ENCODE measurements at places on chromosomes 7 and 10.

GRCh38 chr7:24821045-24821753 lies 63.9 kb upstream of the GSDME start:
- DNase-seq: peak; percentile 90

DNA sequence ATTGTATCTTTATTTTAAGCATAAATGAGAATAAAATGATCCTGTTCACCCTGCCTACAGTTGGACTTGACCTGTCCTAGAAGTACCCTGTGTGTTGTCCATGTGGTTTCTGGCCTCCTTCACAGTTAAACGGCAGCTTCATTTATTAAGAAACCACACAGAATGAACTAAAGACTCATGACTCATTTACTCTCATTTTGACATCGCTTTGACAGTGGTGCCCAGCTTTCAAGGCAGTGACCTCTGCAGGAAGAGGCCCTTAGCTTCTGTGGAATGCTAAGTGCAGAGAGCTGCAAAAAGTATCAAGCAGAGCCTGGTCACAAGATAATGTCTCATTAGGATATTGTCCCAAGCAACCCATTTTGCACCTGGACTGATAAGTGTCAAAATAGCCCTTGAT lies 93.4 kb downstream of the AVL9 start:
- DNase-seq: no peak

- DNase-seq: no peak
Measured at GRCh38 chr10:49257626-49258349, 41.2 kb upstream of the C10orf71 start.

DNA sequence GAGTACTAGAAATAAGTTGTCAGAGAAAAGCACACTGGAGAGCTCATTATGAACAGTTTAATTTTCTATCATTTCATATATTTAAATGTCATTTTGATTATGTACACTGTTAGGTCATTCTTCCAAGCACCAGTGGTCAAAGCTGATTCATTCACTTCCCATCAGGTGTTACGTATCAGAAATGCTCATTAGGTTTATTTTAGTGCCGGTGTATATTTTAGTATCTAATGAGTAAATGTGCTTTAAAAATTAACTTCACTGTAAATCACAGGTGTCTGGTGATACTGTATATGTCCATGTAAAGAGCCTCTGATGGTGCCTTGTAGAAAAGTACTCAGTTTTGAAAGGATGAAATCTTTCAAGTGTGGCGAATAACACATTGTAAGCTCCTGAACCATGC lies 3.5 kb downstream of the DMTF1 start:
- DNase-seq: no peak

GRCh38 chr7:22653951-22654350 lies 73.0 kb upstream of the IL6 start:
- no peak for DNase-seq

- no peak for DNase-seq
Measured at GRCh38 chr10:31587691-31588090, 268.7 kb downstream of the ZEB1 start.
